ENCODE measurements at places on chromosomes 2 and 18.

- no peak for DNase-seq
Measured at GRCh38 chr2:1968988-1969700, 224.8 kb upstream of the PXDN start.

GRCh38 chr2:225112362-225113126 is 70.3 kb upstream of the DOCK10 start:
- DNase-seq = no peak

- DNase-seq = peak; percentile 58
Measured at GRCh38 chr18:77207540-77207939, 42.1 kb upstream of the GALR1 start.

DNA sequence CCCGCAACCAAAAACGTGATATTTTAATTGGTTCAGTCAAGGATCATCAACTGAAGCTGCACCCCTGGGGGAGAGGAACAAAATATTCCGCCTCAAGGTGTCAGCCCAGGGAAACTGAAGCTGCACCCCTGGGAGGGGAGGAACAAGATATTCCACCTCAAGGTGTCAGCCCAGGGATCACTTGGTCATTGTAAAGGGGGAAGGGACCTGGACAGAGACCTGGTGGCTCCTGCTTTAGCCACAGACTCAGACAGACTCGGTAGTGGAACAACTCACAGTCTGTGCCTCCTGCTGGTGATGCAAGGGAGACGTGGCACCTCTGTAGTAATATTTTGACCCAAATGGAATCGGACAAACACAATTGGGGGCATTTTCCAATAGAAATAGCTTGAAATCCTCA is 75.1 kb downstream of the GBX2 start:
- DNase-seq = no peak

- no peak for DNase-seq
Measured at GRCh38 chr2:139835101-139835500, 1054.9 kb upstream of the NXPH2 start.

DNA sequence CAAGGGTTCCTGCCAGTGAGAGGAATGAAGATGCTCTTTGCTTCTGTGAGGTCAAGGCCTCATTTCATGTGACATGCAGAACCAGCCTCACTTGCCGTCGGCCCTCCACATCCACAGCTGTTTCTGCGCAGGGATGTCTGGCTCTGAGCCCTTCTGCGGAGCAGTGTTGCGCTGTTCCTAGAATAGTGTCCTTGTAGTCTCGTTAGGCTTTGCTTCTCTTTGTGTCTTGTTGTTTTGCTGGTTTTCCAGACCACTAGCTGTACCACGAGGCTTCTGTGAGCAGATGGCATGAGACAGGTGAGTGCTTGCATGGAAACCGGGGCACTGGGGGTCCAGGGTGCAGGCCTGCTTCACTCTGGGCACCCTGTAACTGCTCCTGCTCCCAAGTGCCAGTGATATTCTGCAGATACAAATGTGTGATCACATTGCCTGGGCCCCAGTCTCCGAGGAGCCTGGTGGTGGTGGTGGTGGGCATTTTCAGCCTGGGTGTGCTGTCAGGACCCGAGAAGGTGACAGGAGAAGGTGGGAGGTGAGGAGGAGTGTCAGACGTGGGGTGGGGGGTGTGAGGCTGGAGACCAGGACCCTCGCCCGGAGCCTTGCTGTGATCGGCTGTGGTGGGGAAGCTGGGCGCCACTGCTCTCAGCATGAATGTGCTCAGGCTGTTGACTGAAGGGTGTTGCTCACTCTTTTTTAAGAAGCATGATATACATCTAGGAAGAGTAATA is 34.3 kb downstream of the LDLRAD4 start:
- no peak for DNase-seq

DNA sequence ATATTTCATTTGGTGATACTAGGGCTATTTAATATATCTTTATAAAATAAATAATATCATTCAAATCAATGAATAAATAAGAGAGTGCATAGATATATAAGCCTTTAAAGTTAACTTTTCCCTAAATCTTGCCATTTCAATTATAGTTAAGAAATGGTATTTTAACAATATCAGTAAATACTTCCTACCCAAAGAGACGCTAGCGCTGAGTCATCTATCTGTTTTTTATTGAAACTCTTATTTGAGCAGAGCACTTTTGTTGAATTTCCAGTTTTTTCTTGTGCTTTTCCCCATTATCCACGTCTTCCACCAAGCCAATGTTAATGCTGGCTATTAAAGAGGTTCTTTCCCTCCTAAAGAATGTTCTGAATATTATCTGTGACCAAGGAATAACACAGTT is 639.3 kb downstream of the DSC3 start:
- no peak for DNase-seq

DNA sequence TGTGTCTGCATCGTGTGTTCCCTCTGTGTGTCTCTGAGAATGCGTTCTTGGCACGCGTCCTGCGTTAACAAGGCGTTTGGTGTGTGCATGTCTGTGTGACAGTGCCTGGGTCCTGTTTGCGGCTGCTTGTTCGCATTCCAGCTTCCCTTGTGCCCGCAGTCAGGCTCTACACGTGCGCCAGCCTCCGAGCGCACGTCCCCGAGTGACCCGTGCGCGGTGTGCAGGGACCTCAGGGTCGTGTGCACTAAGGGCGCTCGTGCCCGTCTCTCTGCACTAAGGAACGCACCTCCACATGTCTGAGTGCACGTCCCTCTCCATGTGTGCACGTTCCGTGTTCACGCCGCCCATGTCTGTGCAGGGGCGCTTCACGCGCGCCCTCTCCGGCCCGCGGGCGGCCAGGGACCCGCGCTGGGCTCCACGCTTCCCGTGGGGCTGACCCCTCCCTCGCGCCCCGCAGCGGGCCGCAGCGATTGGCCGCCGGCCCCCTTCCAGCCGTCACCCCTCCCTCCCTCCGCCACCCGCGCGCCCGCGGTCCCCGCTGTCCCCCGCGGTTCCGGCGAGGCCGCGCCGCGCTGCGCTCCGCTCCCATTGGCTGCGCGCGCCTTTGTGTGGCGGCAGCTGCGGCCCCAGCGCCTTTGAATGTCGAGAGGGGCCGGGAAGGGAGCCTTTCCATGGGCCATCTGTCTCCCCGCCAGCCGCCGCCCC is 229.4 kb downstream of the HAUS1 start:
- DNase-seq = peak; percentile 50

GRCh38 chr2:26581266-26581990 is 59.7 kb downstream of the CIB4 start:
- no peak for DNase-seq

- no peak for DNase-seq
Measured at GRCh38 chr2:167732326-167732725, 515.1 kb downstream of the STK39 start.

DNA sequence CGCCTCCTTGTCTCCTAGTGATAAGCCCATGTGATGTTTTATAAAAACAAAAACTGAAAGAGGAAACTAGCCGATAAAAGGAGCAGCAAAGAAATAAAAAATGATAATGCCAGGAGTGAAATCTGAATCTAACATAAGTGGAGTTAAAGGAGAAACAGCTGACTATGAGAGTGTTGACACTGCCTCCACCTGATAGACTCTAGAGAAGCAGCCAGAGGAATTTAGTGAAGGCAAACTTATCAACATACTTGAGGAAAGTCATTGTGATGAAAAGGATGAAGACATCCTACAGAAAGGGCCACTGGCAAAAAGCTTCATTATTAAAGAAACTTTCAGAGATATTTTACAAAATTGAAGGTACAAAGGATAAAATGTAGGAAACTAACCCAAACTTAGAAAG is 1.9 kb downstream of the M1AP start:
- DNase-seq = no peak

GRCh38 chr2:119466373-119466772 is 34.7 kb downstream of the TMEM37 start:
- no peak for DNase-seq

DNA sequence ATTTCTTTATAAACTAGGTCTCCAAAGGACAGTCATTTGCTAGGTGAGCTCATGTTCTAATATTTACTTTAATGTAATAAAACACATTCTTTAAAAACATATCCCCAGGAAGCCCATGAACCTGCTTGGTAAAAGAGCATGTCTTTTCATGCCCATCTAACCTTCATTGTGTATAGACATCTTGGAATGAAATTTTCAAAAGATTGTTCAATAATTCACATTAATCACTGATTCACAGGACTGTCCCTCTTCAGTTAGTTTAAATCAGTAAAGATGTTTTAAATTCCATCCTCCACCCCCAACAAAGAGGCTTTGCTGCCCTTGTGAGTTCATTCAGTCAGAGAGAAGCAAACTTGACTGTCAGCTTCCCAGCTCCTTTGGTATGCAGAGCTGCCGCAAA is 633.4 kb upstream of the CELF4 start:
- DNase-seq = no peak

GRCh38 chr18:29664278-29665036 is 1378.1 kb downstream of the DSC3 start:
- no peak for DNase-seq

- DNase-seq = no peak
Measured at GRCh38 chr2:28405537-28405936, 12.9 kb downstream of the FOSL2 start.

GRCh38 chr2:64562148-64562784 is 38.1 kb downstream of the AFTPH start:
- DNase-seq = peak; percentile 16

DNA sequence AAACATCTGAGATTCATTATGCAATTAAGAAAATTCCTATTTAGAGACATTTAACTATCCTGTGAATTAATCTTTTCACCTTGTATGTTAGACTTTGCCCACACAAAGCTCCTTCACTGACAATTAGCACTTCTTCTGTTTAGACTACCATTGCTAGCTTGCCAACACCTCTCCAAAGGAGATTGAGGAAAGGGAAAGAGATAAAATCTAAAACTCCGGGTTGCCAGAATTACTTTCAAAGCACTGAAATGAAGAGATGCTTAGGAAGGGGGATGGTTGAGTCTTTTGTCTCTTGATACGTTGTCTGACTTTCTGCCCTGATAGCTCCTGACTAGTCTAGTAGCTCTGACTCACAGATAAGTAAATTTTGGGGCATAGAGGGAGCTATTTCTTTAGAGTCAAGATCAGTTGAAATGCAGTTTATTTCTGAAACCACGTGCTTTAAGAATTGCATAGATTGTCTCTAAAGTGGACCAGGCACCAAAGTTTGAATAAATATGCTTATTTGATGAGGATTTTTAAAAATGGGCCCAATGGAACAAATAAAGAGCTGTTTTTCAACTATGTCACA is 74.1 kb upstream of the DSEL start:
- DNase-seq = no peak

- no peak for DNase-seq
Measured at GRCh38 chr18:46275370-46275769, 171.2 kb downstream of the HAUS1 start.

DNA sequence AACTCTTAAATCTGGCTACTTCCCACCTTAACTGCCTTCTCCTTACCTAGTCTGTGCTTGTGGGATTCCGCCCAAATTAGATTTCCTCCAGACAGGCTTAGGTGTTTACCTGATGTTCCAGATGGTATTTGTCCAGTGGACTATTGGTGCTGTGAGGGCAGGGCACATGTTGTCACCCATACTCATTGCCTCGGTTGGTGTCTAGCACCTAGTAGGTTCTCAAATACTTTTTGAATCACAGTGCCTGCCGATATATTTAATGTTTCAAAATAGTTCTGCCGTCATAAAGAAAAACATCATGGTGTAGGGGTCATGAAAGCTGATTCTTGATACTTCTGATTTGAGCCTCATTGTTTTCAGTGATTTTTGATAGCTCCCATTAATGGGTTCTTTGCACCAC is 1.1 kb downstream of the SEPTIN2 start:
- DNase-seq = no peak

DNA sequence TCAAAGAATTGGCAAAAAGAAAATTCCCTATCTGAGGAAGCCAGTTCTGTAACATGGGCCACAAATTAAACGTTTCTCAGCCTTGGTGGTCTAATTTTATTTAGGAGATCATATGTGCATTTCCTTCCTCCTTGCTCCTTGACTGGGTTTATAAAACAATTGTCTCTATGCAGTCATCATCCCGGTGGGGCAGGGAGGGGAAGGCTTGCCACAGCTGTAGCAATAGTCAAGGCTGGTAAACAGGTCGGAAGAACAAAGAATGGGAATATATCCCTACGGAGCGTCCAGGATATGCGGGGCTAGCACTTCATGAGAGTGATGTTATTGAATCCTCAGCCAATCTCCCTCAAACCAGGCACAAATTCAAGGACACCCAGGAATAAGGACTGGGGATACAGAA is 143.8 kb downstream of the RNF152 start:
- no peak for DNase-seq

GRCh38 chr2:172280571-172281361 is 146.6 kb upstream of the ITGA6 start:
- DNase-seq = no peak

DNA sequence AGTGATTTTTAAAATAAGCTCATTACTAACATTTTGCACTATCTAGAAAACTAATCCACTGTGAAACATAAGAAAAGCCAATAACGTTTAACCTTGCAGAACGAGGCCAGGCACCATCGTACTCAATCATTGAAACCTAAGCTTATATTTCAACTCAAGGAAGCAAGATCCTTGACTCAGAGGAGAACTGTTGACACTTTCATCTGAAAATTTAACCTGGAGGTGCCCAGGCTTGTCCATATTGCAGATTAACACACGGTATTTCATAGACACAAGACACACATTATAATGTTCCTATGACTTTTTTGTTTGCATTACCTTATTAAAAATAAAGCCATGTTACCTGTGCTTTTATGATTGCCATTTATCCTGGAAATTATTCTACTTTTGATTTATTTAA is 89.6 kb downstream of the ZNF385B start:
- DNase-seq = no peak

DNA sequence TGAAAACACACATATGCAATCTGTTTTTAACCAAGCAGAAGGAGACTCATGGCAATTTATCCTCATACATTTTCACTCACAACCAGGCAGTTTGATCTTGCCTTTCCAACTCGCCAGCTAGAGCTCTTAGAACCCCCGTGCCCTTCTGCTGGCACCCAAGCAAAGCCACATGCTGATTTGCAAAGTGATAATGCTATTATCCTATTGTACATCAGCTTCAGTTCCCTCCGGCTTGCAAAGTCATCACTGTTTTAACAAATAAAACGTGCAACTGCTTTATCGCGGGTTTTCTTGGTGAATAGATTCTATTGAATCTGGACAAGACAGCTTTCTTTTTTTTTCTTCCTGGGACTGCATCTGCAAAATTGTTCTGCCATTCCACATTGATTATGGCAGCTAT is 314.6 kb downstream of the LNPK start:
- DNase-seq = no peak

DNA sequence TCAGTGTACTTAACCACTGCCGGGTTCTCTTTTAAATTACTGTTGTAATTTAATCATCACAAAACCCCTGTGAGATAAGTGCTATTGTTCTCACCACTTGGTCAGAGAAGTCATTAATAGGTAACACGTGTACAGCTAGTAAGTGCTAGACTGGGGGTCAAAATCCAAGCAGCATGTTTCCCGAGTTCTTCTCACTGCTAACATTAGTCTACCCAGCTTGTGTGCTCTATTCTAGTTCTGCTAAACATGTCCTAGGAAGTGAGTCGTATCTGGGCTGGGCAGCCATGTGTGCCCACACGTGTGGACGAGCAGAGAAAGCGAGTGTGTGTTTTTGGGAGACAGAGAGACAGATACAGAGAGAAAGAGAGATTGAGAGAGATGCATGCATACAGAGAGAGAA is 94.1 kb downstream of the BIN1 start:
- no peak for DNase-seq

GRCh38 chr2:102922321-102922720 is 160.5 kb downstream of the TMEM182 start:
- DNase-seq = no peak

Measured in Jurkat, Clone E6-1 (cell line).